ENCODE measurements at places on chromosomes 2 and 18.
A peak's percentile ranks its signal among the peaks of the same experiment; 100 is the strongest.

DNA sequence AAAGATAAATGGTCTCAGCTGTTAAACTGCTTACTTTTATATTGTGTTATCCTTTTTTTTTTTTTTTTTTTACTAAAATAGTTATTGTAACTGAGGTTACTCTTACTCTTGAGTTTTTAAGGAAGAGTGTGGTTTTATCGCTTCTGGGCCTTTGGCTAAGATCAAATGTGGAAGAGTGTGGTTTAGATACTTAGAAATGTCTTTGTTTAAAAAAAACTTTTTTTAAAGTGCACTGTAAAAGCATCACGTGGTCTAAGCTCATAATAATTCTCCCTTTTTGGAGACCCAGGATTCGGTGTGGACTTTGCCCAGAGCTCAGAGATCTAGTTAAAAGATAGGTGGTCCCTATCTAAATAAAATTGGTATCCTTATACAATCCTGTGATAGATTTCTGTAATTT is 11.9 kb upstream of the OXER1 start:
- DNase-seq: no peak

- no peak for DNase-seq
These were observed 41.3 kb downstream of the COL4A3 start for GRCh38 chr2:227205701-227206100.

DNA sequence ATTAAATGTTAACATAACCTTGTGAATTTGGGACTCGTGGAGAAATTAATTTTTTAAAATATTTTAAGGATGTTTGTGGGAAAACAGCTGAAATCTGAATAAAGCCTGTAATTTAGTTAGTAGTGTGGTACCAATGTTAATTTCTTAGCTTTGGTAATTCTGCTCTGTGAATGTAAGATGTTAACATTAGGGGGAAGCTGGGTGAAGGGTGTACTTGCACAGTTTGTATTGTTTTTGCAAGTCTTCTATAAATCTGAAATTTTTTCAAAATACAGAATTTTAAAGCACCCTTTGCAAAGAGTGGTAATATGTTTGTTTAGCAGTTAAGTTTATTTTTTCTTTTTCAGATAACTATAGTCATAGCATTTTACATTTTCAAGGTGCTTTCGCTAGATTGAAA is 4.5 kb downstream of the PTPRM start:
- DNase-seq: no peak

- DNase-seq: peak; percentile 26
These were observed 84.0 kb downstream of the MSH2 start for GRCh38 chr2:47486841-47487497.

- no peak for DNase-seq
These were observed 1.2 kb downstream of the TMEM237 start for GRCh38 chr2:201642086-201642578.

- DNase-seq: peak; percentile 22
These were observed 1541.1 kb downstream of the LRP1B start for GRCh38 chr2:140589696-140590095.

GRCh38 chr2:225074919-225075681 is 32.8 kb upstream of the DOCK10 start:
- no peak for DNase-seq

All from adipocyte (in vitro differentiated cells).